ENCODE measurements at places on chromosomes 11 and 22.

DNA sequence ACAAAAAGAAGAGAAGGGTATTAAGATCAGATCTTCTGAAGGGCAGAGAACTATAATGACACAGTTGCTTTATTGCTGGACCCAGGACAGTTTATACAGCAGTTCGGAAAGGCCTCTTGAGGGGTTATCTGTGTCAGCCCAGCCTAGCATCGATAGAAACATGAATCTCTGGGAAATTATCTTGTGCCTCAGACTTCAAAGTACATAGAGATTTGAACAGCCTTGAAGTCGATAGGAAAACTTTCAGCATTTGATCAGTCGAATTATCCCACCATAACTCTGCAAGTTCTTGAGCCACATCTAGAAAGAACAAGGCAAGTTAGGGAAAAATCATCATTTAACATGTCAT is 2.5 kb upstream of the LMO2 start:
- DNase-seq = no peak

- DNase-seq = no peak
These were observed 12.2 kb upstream of the NNMT start for GRCh38 chr11:114284021-114284420.

- DNase-seq = peak; percentile 44
These were observed 15.2 kb downstream of the PHLDB1 start for GRCh38 chr11:118622376-118623268.

GRCh38 chr11:127275774-127276173 is 275.2 kb upstream of the KIRREL3 start:
- DNase-seq = no peak

DNA sequence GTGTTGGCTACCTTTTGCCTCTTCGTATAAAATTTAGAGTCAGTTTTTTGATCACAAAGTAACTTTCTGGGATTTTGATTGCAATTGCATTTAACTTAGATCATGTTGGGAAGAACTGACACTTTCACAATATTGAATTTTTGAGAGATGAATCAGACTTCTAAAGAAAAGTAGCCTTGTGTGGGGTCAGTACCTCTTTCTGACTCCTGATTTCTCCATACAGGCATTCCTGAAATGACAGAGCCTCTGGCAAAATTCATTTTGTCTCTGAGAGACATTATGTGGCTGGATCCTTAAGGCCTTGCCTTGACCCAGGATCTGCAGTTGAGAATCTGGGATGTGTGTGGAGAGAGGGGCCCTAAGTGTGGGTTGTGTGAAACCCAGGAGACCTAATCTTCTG is 37.8 kb downstream of the PPFIBP2 start:
- no peak for DNase-seq
